ENCODE measurements at places on chromosomes 12 and 14.

DNA sequence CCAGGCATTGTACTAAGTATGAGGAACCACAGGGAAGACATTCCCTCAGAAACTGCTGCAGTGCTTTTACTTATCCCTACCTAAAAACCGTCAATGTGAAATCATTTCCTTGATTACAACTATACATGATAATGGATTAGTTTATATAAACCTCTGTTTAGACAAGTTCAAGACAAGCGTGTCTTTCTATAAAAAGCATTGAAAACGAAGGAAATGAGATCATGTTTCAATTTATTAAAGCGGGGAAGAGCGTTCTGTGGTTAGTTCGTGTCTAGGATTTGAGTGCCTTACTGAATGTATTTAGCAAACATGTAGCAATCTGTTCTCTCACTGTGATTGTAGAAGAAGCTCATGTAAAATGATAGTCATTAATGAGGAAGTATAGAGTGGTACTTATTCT lies 37.5 kb downstream of the GALC start:
- H3K4me1 ChIP-seq = no peaks in the 10 kb centered on the region
- no peaks in the 10 kb centered on the region for H3K27me3 ChIP-seq
- H3K27ac ChIP-seq = no peak overlapping the region
- no peak overlapping the region for H3K4me3 ChIP-seq
- H3K36me3 ChIP-seq = no peaks in the 10 kb centered on the region

GRCh38 chr12:133165776-133166175 lies 15.5 kb upstream of the ZNF268 start:
- no peak overlapping the region for H3K4me3 ChIP-seq
- no peak overlapping the region for H3K27ac ChIP-seq
- no peak for DNase-seq
- no peaks in the 10 kb centered on the region for H3K36me3 ChIP-seq
- H3K4me1 ChIP-seq = no peaks in the 10 kb centered on the region
- H3K27me3 ChIP-seq = no peaks in the 10 kb centered on the region

DNA sequence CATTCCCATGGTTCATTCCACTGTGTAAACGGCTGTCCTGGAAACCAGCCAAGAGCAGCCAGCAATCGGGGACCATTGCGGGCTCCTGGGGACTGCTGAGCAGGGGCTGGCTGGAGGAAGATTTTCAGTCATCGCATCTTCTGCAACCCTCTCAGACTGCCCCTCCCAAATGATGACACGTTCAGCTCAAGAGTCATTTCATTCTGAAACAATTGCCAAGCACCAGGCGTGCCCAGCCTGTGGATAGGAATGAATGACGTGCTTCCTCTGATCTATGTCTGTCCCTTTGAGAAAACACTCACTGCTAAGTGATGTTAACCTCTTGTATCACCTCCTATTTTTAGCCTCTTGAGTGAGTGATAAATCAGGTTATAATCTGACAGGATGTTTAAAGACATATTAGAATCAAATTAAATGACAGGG lies 62.0 kb downstream of the NDUFA12 start:
- no peak overlapping the region for H3K27ac ChIP-seq
- H3K4me3 ChIP-seq = no peak overlapping the region
- peak; percentile 16 for DNase-seq
- no peaks in the 10 kb centered on the region for H3K27me3 ChIP-seq

GRCh38 chr12:131076296-131076695 lies 122.6 kb downstream of the ADGRD1 start:
- DNase-seq = no peak
- no peak overlapping the region for H3K4me3 ChIP-seq
- H3K27me3 ChIP-seq = no peaks in the 10 kb centered on the region
- no peaks in the 10 kb centered on the region for H3K4me1 ChIP-seq

DNA sequence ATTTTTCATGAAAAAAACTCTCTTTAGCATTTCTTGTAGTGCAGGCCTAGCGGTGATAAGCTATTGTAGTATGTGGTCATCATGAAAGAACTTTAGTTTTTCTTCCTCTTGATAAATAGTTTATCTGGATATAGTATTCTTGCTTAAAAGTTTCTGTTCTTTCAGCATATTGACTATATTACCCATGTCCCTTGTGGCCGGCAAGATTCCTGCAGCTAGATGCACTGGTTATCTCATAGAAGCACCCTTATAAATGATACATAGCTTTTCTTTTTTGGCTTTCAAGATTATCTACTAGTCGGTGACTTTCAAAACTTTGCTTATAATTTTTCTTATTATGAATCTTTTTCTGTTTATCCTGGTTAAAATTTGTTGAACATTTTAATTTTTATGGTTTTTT lies 234.8 kb downstream of the ALG10 start:
- H3K4me3 ChIP-seq = no peak overlapping the region
- H3K36me3 ChIP-seq = no peaks in the 10 kb centered on the region
- no peak overlapping the region for H3K27ac ChIP-seq
- DNase-seq = no peak
- no peaks in the 10 kb centered on the region for H3K4me1 ChIP-seq
